Endothelial cell of umbilical vein (primary cell): ENCODE measurements at places on chromosomes 4 and X. TPM values are rescaled to one million over a fixed set of nuclear protein-coding genes. Genes with fewer than 3 reads are reported as not detected.

DNA sequence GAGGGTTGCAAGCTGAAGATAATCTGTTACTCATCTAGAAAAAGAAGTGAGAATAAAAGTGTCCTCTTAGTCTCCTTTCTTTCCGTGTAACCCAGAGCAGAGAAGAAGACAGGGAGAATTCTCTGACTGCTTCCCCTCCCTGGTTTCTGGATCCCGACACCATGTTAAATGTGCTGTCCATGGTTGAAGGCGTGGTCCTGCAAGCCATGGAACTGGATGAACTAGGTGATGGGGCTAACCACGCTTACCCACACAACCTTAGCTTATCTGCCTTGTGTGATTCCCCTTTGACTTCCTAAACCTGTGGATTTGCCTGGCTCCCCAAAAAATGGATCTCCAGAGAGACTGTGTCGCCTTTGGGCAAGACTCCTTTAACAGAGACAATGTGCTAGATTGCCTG lies 907.6 kb downstream of the FSTL5 start:
- DNase-seq: no peak

DNA sequence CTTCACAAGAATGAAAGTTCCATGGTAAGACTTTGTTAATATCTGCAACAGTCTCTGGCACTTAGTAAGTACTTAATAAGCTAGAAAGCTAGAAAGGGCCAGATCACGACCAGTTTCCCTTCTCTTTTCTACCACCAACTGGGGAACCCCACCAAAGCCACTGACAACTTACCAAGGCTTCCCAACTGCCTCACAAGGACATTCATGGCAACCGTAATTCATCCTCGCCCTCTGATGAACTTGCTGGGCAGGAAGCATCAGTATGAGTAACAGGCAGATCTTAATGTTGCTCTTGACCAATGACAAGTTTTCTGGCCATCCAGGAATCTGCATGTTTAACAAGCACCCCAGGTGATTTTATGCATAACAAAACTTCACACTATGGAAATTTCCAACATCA lies 23.2 kb upstream of the ZCCHC13 start:
- DNase-seq: no peak

DNA sequence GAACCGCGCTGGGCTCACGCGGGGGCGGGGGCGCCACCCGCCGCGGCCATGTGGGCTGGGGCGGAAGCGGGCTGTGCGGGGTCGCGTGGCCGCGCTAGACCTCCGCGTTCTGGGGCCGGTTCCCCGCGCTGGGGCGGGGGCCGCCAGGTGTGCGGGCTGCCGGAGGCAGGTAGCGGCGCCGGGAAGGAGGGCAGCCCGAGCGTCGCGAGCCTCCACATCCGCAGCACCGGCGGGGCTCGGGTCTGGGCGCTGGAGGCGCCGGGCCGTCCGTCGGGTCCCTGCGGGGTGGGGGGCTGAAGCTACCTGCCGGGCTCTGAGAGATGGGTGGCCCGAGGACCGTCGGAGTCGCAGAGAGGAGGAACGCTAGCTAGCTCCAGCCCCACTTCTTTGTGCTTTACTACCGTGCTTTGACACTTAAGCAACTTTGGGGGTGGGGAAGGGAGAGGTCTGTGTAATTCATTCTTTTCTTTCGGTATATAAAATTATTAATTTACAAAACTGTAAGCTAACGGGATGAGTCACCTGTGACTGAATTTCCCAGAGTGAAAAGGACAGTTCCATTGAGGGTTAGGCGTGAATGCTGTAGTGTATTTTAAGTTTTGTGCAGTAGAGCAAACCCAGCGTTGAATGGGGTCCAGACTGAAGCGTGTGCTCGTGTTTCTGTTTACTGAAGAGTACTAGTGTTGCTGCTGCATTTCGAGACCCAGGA lies 689 bp downstream of the METAP1 start:
- DNase-seq: peak; percentile 29

GRCh38 chr4:98620087-98620784 lies 38.2 kb downstream of the TSPAN5 start:
- DNase-seq: no peak

- no peak for DNase-seq
Measured at GRCh38 chr4:155539746-155540145, 126.9 kb upstream of the GUCY1A1 start.

DNA sequence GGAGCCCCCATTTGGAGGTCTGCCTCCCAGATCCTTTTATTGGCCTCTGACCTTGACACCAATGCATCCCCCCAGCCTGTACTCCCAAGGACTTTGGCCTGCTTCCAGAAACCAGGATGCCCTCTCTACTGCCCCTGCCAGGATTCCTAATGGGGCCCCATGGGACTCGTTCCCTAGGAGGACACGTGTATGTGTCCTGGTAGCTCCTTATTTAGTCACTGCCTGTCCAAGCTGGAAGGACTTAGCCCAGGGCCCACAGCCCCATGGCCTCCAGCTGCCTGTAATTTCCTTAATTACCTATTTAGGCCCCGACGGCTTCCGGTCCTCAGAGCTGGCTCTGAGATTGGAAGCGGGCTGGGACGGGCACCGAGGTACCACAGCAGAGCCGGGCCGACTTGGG lies 9.4 kb downstream of the ATP2B3 start:
- no peak for DNase-seq

DNA sequence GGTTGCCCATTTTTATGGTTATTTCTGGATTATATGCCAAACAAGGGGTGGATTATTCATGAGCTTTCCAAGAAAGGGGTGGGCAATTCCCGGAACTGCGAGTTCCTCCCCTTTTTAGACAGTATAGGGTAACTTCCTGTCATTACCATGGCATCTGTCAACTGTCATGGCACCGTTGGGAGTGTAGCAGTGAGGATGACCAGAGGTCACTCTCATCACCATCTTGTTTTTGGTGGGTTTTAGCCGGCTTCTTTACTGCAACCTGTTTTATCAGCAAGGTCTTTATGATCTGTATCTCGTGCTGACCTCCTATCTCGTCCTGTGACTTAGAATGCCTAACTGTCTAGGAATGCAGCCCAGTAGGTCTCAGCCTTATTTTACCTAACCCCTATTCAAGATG lies 57.6 kb downstream of the SH3KBP1 start:
- no peak for DNase-seq

- no peak for DNase-seq
Measured at GRCh38 chr4:101321481-101322042, 25.8 kb downstream of the PPP3CA start.

The WNK3 gene
- 0.29 and 0.30 TPM in 2 replicates for polyA plus RNA-seq
